ENCODE measurements at places on chromosomes 6 and 20.

DNA sequence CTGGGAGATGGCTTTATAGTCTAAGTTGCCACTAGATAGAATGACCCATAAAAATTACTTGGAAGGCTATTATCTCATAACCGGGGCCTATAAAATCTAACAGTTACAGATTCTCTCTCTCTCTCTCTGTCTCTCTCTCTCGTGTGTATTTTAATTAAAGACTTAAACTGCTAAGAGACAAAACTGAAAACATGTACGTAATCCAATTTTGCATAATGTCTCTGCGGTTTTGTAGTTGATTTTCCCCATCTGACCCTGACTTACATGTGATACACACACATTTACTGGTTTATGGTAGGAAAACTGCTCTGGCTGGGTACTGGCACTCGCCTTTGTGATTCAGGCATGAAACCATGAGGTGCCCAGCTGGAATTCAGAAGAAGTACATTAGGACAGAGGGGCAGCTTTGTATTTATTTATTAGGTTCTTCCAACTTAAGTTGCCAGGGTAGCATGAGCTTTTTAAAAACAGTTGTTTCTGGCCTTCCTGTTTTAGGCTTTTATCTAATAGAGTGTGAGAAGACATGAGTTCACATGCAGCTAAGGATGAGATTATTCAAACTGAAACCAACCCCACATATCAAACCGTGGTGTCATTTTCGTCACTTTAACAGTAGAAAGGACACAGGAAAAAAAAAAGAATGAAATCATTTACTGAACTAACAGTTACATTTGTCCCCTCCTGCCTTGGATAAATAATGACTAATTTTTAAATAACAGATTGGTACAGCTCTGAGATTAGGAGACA, 182.5 kb downstream of the GMPR start:
- DNase-seq: no peak

DNA sequence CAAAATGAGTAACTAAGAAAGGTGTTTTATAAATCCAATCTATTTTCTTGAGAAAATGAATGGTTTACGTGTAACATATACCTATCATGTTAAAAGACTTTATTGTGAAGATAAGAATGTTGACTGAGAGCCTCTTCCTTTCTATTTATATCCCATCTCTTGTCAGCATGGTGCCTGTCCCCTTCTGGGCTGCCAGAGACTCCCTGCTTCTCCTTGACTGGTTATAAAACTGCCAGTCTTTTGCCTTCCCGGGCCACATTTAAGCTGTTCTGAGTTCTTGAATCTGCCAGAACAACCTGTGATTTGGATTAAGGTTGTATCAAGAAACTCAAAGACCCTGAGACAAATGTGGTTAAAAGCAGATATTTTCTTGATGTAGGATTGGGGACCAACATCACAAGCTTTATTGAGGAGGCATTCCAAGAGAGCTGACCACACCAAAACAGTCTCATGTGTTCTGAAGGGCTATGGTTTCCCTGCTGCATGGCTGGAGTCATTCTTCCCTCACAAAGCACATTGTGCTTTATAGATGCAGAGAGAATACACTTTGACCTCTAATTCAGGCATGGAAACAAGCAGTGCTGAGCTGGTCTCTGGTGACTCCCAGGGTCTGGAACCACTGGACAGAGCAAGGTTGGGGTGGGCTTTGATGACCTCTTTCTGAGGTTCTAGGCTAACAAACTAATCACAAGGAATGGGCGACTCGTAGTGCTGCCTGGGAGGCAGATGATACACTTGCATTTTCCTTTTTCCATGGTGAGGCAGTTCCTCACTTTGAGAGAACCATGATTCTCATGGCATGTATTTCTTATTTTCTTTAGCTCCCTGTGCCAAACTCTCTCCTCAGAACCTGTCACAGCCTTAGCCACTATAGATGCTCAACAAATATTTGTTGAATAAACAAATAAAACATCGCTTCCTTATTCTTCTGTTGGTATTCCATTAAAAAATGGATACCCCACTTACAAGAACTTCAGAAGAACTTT, 205.0 kb upstream of the PREP start:
- no peak for DNase-seq

GRCh38 chr6:3748208-3749066, 3.1 kb downstream of the PXDC1 start:
- peak; percentile 53 for DNase-seq

DNA sequence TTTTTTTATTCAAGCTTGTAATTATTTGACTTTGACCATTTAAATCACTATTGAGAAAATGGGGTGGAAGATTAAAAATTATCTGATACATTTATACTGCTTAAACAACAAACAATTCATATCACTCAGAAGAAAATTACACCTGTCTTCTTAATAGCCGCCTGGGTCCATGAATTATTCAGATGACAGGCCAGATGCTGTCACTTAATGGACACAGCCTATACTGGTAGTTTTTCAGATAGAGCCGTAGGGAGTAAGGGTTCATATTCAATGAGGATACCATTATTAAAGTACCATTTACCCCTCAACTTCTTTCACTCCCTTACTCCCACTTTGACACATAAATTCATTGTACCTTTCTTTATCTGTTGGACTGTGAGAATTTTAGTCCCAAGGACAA, 1193.4 kb upstream of the MAP3K7 start:
- DNase-seq: no peak

- no peak for DNase-seq
These were observed 110.0 kb upstream of the PMEPA1 start for GRCh38 chr20:57819691-57820380.

DNA sequence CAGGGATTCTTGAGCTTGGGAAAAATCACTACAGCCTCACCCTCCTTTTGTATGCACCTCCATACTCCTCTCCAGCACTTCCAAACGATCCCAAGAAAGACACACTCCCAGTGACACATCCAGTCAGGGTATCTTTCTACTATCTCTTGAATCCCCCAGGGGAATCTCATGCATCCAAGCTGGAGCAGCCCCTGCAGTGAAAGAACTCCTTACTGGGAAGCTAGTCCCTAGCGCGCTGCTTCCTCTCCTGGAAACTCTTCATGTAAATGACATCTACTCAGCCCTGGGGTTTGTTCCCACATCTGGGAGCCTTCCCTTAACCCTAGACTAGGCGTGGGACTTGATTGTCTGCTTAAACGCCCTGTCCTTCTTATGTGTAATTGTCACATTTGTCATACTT, 329.1 kb upstream of the QKI start:
- no peak for DNase-seq

GRCh38 chr20:33568378-33568777, 78.5 kb downstream of the CBFA2T2 start:
- no peak for DNase-seq

DNA sequence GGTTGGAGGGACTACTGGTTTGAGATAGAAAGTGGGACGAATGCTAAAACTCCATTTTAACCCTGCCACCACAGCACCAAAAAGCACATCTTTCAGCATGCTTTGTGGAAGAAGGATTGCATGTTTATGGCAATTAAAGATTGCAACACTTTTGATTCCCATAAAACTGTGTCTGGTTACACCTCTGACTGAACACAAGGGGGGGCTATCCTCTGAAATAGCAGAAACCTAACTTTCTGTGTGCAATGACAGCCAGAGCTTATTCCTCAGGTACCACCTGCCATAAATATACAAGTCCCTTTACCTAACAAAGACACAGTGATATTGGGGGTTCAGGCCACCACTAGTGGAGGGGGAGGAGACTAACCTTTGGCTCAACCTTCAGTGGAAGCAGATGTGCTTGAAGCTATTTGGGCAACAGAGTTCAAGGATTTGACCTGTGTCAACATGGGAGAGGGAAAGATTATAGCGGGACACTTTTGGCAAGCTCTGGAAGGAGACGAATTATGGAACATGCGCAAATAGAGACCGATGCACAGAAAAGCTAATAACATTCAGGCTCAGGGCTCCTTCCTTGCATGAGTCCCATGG, 9.6 kb upstream of the PLG start:
- DNase-seq: peak; percentile 22

DNA sequence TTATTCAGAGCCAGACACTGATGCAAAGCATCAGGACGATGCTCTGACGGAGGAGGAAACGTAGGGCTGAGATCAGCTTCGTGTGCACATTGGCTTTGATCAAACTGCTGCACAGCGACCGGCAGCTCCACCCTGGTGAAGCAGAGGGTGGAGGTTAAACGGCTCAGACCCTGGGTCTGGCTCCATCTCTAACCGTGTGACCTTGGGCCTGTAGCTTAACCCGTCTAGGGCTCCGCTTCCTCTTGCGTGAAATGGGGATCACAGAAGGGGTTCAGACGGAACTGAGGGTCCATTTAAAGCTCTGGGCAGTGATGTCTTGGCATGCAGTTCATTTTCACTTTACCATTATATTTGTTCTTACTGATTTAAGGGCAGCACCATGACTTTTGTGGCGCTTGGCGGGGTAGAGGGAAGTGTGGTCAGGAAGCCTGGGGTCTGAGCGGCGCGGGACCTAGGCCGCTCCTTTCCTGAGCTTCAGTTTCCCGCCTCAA, 644 bp downstream of the RBL1 start:
- DNase-seq: no peak

DNA sequence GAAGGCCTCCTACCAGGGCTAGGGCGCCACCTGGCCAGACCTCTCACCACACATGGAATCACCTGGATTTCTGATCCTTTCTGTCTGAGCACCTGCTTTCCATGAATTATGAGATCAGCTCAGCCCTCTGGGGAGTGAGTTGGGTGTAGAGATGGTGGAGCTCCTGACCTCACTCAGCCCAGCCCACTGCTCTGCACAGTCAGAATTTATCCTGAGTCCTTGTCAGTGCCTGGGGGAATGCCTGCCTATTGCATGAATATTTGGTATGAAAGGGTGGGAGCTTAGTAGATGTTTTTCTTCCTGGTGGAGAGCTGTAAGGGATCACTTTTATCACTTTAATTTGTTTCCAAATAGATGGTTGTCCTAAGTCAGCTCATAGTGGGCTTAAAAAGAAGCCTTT, 47.5 kb downstream of the DTD1 start:
- DNase-seq: no peak

DNA sequence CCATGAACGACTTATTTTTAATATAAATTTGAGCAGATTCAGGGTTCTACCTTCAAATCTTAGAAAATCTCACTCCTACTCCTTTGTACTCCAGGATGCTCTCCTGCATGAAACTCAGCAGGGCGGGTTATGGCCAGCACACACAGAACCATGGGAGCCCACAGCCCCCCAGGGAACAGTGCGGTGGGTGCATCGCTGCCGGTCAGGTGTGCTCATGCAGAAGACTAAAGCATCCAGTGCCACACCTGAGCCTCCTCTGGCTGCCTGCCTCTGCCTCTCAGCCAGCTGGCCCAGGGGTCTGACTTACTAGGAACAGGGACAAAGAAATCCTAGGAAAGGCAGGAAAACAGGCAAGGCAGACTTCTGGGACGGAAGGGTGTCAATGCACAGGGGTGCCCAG, 31.8 kb downstream of the EZR start:
- DNase-seq: no peak

DNA sequence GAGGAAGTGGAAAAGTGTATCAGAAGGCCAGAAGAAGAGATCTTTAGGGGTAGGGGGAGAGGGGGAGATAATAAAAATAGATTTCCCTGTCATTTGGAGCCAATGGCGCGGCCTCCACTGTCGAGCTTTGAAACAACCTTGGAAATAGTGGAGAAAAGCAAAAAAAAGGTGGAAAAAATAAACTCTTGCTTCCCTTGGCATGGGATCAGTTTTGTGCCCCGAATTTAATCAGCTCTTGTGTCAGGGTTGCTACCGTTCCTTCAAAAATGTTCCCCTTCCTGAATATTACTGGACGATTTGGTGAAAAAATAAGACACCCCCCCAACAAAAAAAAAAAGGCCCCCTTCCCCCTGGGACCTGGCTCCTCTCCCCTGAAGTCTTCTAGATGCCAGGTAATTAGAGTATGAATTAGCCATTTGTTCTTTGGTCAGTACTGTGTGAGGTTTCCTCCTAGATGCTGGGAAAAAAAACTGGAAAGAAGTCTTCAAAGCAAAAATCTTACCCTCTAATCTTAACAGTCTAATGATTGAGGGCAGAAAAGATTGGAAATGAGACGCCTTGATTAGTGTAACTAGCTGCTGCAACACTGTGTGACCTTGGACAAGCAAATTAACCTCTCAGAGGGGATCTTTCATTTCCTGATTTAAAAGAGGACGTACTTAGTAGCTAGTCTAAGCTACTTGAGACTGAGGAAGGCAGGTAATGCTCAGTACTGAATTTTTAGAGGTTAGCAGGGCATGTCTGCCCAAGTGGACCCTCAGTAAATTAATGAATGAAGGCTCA, 872 bp upstream of the RBM39 start:
- peak; percentile 49 for DNase-seq

DNA sequence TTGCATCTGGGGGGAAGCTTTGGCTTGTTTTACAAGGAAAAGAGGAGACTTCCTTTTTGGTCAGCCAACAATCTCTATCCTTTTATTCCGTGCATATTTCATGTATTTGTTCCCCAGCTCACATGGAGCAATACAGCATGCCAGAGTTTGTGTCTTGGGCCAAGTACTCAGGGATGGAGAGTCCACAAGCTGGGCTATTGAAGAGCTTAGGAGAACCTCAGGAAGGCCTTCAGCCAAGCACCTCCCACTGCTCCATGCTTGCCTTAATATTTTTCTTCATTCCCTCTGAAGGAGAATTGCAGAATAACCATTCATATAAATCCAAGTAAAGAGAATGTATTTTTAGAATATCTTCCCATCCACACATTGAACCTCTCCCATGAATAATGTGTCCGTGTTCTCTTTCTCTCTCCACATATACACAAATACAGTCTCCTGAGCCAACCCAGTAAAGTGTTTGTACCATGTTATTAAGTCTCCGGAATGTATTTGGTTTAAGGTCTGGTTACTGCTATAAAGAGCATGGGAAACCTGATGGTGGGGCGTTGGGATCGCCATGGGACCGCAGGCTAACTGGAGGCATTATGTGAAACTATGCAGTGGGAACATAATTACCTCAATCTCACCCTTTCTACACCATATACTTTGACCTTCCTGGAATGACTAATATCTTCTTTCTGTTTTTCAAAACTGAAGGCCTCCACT, 3.0 kb downstream of the LAMA4 start:
- no peak for DNase-seq

DNA sequence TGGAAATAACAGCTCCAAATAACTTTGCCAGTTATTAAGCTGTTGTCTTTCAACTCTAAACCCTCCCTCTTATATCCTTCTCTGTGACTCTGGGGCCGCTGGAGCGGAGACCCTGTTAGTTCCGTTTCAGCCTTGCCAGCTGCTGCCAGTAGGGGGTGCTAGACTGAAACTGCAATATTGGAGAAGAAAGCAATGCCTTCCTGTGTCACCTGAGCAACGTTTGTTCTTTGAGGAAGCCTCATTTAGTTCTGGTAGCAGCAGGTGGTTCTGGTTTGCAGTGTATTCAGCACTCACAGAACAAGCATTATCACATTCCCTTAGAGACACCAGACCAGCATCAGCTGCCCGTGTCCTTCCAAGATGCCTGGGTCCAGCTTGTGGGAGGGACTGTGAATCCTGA, 22.9 kb upstream of the JAG1 start:
- no peak for DNase-seq

DNA sequence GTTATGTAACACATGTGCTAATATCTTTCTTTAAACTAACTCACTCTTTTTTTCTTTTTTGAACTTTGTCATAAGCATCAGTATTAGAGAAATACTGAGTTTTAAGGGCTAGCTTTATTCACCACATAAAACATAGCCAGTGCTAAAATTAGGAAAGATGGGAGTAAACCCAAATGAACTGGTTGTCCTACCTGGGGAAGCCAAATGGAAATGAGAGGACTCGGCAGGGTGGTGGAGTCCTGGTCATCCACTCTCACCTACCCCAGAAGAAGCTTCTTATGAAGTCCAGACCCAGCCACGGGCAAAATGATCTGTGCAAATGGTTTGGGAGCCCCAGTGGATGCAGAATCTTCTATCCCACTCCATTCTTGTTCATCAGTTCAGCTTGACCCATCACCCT, 56.1 kb downstream of the MDGA1 start:
- no peak for DNase-seq

Data from AML-193 (cell line).